Uterus (tissue), 4 donors: ENCODE measurements at places on chromosomes 16 and 17. TPM values are rescaled to one million over a fixed set of nuclear protein-coding genes. Genes with fewer than 3 reads are reported as not detected.

The C16orf46 gene
- total RNA-seq = not detected

The GAA gene
- 23.1 TPM for total RNA-seq

The TMEM114 gene
- total RNA-seq = not detected

The CIBAR2 gene
- total RNA-seq = 2.4 TPM

The NPIPB13 gene
- 16.2 TPM for total RNA-seq

The ARHGAP44 gene
- total RNA-seq = 18.2 TPM

DNA sequence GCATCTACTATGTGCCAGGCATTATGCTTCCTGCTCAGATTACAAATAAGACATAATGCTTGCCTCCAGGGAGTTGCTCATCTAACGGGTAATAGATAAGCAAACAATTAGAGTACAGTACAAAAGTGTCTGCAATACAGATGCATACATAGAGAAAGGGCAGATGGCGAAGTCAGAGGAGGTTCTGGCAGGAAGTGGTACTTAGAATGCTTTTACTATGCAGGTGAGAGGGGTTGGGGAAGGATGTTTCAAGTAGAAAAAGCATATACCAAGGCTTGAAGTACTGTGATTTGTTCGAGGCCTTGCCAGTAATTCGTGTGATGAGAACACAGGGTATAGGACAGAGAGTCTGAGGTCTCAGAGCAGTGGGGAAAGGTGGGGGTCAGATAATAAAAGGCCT, 349.8 kb downstream of the UTP18 start:
- no peak for DNase-seq

DNA sequence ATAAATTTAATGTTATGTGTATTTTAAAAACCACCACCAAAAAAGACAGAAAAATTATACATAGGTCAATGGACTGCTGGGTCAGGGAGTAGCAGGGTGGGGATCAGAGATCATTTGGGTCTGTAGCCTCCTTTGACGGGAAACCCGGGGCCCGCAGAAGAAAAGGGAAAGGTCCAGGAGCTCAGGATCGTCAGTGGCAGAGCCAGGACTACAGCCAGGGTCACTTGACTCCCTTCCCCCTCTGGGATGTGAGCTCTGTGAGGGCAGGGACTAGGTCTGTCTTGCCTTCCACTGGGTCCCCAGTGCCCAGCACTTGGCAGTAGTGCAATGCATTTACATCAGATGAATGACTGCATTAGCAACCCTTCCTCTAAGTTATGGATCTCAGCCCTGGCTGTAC, 62.1 kb downstream of the TOM1L2 start:
- no peak for DNase-seq

GRCh38 chr17:68302066-68302564, 10.8 kb downstream of the ARSG start:
- DNase-seq = no peak

DNA sequence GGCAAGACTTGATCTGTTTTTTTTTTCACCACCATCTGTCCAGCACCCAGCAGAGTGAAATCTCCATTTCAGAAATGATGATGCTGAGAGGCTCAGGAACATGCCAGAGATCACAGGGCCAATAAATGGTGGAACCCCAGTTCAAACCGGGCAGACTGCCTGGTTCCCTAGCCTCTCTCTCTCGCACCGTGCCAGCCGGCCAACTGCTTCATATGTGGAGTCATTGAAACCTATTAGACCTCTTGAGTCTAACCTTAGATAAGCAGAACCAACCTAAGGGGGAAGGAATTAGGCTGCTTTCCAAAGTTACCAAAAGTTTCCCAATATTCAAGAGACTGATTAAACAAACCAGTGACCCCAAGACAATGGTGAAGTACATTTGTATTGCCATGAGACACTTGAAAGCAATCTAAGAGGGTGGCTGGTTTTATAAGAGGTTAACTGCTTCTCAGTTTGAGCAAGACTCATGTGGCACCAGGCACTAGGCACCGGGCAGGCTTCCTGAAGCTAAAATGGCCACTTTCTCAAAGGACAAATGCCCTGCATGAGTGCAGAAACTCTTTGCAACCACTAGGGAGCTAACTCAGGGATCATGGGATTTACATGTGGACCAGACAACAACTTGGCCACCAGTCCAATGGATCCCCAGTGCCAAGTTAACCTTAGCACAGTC, 18.4 kb downstream of the TOX3 start:
- no peak for DNase-seq

DNA sequence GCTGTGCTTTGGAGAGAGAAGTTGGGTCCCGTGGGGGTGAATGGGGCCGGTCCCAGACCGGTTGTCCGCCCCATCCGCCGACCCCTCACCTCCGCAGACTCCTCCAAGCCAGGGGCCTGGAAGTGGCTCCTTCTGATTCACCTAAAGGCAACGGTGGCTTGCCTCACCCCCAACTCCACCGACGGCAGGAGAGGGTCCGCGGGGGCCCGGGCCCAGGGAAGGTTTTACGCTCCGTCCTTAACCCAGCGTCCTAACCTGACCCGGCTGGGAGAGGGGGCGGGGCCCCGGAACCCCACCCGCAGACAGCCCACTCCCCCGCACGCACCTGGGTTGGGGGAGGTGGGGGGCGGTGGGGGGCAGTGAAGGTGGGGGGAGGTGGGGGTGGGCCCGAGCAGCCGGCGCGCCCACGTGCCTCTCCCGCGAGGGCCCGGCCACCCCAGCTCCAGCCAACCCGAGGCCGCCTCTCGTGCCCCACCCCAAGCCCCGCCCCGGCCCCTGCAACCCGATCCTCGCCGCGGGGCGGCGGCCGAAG, 12.7 kb upstream of the CD300A start:
- no peak for DNase-seq

DNA sequence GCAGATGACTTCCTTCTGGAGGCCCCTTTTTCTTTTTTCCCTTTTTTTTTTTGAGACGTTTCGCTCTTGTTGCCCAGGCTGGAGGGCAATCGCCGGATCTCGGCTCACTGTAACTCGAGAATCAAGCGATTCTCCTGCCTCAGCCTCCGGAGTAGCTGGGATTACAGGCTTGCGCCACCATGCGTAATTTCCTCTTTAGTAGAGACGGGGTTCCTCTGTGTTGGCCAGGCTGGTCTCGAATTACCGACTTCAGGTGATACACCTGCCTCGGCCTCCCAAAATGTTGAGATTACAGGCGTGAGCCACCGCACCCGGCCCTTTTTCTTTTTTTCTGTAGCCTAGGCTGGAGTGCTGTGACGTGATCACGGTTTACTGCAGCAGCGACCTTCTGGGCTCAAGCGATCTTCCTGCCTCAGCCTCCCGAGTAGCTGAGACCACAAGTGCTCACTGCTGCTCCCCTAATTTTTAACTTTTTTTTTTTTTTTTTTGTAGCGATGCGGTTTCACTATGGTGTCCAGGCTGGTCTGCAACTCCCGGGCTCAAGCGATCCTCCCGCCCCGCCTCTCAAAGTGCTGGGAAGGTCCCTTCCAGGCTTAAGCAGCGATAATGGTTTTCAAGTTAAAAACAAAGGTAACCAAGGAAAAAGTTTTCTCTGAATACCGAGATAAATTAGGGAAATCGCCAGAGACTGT, 956 bp upstream of the IST1 start:
- peak; percentile 44 for DNase-seq

DNA sequence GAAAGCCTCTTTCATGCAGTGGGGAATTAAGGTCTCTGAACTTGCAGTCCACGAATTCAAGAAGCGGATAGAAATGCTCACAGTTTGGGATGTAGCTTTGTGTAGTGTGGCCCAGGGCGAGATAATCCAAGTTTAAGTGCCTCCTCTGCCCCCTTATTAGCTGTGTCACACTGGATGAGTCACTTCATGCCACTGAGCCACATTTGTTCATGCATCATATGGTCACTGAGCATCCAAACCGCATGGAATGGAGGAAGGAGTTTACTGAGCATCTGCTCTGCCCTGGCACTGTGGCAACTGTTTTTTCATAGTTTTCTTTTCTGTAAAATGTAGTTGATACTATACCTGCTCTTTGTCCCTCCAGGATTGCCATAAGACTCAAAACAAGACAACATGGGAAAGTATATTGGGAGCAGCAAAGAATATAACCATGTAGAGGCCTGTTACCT, 15.1 kb upstream of the DHX8 start:
- no peak for DNase-seq

DNA sequence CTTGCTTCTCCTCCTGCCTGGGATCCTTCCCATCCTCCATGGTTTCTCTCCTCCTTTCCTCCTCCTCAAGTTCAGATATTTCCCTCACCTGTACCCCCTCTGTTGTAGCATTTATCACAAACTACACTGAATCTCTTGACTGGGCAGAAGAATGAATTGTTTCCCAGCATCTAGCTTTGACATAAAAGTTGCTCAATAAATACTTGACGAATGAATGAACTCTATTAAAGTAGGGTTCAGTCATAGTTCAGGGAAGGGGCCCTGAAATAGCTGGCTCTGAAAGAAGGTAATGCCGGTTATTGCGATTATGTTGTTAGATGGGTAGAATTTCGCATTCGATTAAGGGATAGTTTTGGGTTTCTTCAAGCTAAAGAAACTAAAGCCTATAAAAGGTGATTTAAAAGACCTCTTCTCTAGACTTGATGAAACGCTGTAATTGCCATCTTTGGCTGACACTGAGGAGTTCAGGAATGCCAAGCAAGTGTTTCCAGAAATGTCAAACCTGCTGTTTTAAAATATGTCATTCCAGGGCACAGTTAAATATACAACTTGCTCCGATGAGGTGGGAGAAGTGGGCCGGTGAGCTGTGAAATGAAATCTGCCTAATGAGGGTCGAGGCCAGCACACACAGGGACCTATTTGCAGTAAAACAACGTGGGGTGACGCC, 1.0 kb upstream of the CPD start:
- DNase-seq = no peak

DNA sequence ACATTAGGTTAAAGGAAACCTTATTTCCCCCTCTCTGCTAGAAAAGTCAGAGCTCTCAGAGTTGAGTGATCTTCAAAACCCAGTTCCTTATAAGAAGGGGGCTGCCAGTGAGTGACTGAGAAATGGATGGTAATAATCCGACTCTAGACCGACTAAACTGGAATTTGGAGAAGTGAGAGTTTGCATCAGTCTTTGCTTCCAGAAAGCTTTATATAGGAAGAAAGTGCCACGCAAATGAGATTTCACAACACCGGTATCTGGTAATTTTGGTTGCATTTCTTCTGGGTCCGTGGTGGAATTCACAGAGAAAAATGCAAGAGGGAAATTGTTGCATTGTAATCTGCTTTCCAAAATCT, 271.4 kb downstream of the MAF start:
- no peak for DNase-seq

GRCh38 chr16:11884035-11884434, 31.7 kb downstream of the GSPT1 start:
- DNase-seq = no peak

- no peak for DNase-seq
These were observed 43.8 kb upstream of the ARHGAP44 start for GRCh38 chr17:12745486-12745885.
